Astrocyte (in vitro differentiated cells and primary cell): ENCODE measurements at places on chromosomes 5 and 9.

- DNase-seq: peak; percentile 12
Measured at GRCh38 chr9:129698254-129698757, 32.9 kb downstream of the PRRX2 start.

DNA sequence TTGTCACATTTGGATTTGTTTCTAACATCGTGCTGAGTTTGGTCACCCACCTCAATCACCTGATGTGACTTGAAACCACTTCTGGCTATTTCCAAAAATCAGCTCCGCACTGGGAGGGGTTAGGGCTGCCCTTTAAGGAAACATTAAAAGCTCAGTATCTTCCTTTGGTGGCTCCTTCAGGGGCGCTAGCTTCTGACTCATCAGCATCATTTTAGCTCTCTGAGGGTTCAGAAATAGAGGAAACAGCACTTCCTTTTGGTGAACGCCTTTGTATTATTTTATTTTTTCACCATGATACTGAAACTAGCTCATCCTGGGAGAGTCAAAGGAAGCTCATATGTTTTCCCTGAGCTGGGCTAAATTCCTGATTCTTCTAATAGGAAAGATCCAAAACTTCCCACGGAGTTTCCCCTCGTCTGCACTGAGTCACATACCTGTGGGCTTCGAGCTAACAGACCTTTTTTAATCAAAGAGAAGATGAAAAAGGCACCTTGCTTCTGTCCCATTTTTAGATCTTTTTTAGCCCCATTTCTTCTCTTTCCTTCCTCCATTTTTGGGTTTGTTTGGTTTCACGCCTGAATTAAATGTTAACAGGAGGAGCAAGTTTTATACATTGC, 48.2 kb downstream of the ROPN1L start:
- DNase-seq: no peak

- no peak for DNase-seq
Measured at GRCh38 chr5:140868721-140869554, at the start of gene PCDHA11. TSS of gene PCDHA11 (plus strand) at chr5:140868957. CDS start at chr5:140869104, 147 bp downstream.

GRCh38 chr9:36113999-36114398, 22.5 kb upstream of the GLIPR2 start:
- DNase-seq: no peak

GRCh38 chr9:15253786-15254185, 53.2 kb downstream of the TTC39B start:
- DNase-seq: no peak

DNA sequence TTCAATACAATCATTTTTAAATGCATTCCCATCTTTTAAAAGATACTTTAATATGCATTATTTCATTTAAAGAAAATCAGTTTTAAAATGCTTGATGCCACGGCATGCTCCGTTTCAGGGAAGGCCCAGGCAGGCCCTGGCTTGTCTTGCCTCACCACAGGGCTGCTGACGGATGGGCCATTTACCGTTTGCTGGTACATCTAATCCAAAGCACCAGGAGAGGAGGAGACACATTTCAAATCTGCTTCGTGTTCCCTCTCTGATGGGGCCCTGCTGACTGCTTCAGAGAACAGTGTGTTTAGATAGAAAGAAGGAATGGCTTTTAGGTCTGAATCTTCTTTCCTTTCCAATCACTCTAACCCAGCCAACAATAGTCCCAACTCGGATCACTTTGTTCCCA, 185.2 kb downstream of the DCP2 start:
- no peak for DNase-seq

GRCh38 chr5:177111720-177112394, 21.7 kb upstream of the NSD1 start:
- DNase-seq: no peak

GRCh38 chr5:159893040-159893695, 23.1 kb upstream of the ADRA1B start:
- DNase-seq: no peak
